ENCODE measurements at places on chromosomes 12 and 14. TPM values are rescaled to one million over a fixed set of nuclear protein-coding genes. Genes with fewer than 3 reads are reported as not detected.

NEDD1 gene
- polyA plus RNA-seq, result 21.8 TPM

DNA sequence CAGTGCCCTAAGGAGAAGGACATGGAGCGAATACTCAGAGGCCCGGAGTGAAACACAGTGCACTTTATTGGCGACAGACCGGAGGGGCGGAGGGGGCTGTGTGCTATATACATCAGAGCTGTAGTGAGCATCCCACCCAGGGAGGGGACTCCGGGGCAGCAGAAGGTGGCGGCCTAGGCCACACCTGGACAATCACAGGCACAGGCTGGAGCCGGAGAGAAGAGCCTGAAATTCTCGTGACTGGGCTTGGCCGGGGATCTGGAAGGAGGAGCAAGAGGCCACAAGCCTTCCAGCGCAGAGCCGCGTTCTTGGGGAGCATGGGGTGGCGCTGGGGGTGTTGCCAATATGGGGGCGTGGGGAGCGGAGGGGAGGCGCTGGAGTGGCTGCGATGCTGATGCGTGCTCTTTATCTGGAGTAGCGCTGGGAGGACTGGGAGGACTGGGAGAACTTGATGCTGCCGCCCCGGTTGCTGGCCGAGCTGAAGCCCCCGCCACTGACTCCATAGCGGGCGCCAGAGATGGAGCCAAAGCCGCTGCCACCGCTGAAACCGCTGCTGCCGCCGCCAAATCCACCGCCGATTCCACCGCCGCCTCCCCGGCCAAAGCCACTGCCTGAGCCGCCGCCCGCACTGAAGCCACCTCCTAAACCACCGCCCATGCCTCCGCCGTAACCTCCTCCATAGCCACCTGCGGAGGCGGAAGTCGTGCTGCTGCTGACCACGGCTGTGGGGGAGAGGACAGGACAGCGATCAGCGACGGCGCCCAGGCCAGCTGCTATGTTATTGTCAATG is 6.1 kb downstream of the KRT3 start:
- peak; percentile 11 for DNase-seq

DNA sequence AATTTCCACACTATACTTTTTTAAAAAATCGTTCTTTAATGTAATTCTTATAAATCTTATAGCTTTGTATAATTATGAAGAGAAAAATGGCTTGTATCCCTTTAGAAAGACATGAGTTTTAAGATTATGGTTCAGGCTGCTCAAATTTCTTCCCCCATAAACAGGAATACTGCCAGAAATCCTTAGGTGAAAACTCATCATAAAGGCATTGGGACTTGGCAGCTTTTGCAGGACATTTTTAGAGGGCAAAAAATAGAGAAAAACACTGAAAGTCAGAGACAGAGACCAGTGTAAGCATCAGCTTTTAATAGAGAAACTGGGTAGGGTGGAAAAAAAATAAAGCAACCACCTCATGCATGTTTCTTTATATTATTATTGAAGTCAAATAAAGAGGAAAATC is 29.1 kb downstream of the LRRK2 start:
- peak; percentile 62 for DNase-seq

- no peak for DNase-seq
Observed at GRCh38 chr12:75047885-75048525, 161.6 kb downstream of the KCNC2 start.

GRCh38 chr12:124558313-124558712 is 9.1 kb downstream of the NCOR2 start:
- no peak for DNase-seq

- no peak for DNase-seq
Observed at GRCh38 chr12:75909714-75910656, 121.6 kb downstream of the PHLDA1 start.

DNA sequence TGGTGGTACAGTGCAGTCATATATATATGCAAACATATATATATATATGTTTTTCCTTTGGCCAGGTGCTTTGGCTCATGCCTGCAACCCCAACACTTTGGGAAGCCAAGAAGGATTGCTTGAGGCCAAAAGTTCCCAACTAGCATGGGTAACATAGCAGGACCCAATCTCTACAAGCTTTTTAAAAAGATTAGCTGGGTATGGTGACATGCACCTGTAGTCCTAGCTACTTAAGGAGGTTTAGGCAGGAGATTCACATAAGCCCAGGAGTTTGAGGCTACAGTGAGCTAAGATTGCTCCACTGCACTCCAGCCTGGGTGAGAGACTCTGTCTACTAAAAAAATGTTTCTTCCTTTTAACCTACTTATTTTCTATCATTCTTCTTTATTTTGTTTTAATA is 10.2 kb downstream of the PZP start:
- DNase-seq, result no peak

- DNase-seq, result no peak
Observed at GRCh38 chr14:64844272-64844671, 35.4 kb downstream of the SPTB start.

- DNase-seq, result no peak
Observed at GRCh38 chr12:130796985-130797686, 41.9 kb downstream of the STX2 start.

DNA sequence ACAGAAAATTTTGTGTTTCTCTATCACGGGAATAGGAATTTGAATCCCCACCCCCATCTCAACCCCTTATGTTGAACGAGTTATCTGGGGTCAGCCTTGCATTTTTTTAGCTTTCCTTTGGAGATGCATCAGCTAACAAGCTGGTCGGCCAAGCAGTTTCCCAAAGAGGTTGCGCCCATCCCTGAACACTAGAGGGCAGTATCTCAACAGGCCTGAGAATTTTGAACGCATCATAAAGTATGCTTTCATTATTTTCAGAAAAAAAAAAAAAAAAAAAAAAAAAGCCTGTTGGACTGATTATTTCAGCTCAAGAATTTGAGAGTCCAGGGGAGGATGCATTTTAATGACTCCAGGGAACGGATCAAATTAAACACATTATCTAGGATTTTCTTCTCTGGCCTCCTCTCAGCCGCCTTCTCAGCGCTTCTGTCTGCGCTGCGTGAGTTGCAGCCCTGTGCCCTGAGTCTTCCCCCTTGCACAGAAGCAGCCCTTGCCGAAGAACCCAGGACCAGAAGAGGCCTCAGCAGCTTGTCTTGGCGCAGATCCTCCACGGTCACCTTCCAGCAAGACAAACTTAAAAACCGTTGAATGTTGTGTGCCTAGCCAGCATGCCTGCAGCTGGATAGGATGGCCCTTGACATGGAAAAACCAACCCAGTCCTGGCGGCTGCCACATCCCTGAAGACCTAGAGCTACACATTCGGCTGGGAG is 76.6 kb upstream of the GZMB start:
- DNase-seq, result peak; percentile 40

DNA sequence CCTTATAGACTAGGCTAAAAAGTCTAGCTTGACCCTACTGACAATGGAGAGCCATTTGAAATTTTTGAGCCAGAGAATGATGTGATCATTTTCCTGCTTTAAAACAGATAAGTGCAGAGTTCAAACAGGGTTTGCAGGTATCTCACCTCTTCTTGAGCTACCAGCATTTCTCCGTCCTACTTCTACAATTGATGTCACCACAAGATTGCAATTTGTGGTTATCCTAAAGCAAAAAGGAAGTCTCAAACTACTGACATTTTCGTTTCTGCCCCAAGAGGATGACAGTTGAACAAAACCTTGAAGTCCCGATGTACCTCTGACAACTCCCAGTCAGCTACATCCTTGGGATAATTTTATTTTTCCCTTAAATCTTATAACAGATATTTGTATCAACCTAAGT is 86.7 kb downstream of the PTGER2 start:
- DNase-seq, result no peak

Measured in fibroblast of lung (primary cell).